ENCODE measurements at places on chromosomes 7 and 10. TPM values are rescaled to one million over a fixed set of nuclear protein-coding genes. Genes with fewer than 3 reads are reported as not detected.

The HIPK2 gene
- total RNA-seq: 222 TPM

The HPSE2 gene
- total RNA-seq: 10.5 TPM

The PLCE1 gene
- 6.6 TPM for total RNA-seq

The RBP3 gene
- not detected for total RNA-seq

Measured in dorsolateral prefrontal cortex (tissue), 122 donors.